SJCRH30 (cell line): ENCODE measurements at places on chromosomes 2 and 18.

DNA sequence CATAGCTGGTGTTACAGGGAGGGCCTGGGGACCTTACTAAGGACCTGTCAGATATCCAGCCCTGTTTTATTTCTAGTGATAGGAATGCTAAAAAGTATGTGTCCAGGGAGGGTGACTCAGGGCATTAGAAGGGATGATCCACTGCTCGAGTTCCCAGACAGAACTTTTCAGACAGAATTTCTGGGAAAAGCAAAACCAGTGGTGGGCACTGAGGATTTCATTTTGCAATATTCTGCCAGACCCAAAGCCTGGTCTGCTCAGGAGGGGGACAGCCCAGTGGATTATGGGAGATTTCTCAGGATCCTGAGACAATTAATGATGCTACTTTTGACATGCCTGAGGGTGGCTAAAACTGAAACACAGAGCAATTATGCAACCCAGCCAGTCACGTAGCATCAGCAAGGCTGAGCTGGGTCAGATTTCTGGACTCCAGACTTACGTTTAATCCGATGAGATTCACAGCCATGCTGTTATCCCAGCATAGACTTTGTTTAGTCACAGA lies 4.7 kb upstream of the KCNE4 start:
- no peak for DNase-seq
- no peaks in the 10 kb centered on the region for H3K4me1 ChIP-seq
- no peak overlapping the region for H3K4me3 ChIP-seq
- H3K27ac ChIP-seq: no peak overlapping the region
- H3K36me3 ChIP-seq: no peaks in the 10 kb centered on the region
- H3K27me3 ChIP-seq: no peaks in the 10 kb centered on the region

DNA sequence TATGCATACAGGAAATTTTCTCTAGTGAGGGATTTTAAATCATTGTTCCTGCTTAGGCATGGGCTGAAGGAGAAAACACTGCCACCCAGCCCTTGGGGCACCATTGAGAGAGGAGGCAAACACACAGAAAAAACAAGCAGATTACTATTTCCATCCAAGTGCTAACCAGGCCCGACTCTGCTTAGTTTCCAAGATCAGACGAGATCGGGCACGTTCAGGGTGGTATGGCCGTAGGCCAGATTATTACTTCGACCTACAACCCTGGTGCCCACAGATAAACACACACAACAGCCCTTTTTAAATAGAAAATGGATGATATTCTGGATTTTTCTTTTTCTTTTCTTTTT lies 45.4 kb upstream of the RHOB start:
- H3K4me1 ChIP-seq: peaks cover 9% of the 10 kb centered on the region
- DNase-seq: no peak
- H3K27ac ChIP-seq: no peak overlapping the region
- no peak overlapping the region for H3K4me3 ChIP-seq
- H3K27me3 ChIP-seq: no peaks in the 10 kb centered on the region

DNA sequence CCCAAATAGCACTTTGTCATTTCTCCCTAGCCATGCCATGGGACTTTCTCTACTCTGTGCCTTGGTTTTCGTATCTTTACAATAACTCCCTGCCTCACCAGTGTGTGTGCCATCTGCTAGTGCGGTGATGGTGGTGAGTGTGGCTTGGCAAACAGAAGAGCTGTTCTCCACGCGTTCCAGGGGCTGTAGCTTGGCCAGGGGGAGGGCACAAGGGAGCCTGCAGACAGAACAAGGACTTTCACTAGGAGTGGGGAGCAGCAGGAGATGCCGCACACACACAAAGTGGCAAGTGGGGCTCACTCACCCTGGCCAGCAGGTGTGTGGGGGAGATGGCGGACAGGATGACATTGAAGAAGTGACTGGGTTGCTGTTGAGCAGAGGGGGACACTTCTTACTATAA lies 196.9 kb downstream of the HAUS1 start:
- peaks cover 11% of the 10 kb centered on the region for H3K4me1 ChIP-seq
- no peaks in the 10 kb centered on the region for H3K27me3 ChIP-seq
- no peak for DNase-seq
- H3K4me3 ChIP-seq: no peak overlapping the region
- H3K36me3 ChIP-seq: no peaks in the 10 kb centered on the region

DNA sequence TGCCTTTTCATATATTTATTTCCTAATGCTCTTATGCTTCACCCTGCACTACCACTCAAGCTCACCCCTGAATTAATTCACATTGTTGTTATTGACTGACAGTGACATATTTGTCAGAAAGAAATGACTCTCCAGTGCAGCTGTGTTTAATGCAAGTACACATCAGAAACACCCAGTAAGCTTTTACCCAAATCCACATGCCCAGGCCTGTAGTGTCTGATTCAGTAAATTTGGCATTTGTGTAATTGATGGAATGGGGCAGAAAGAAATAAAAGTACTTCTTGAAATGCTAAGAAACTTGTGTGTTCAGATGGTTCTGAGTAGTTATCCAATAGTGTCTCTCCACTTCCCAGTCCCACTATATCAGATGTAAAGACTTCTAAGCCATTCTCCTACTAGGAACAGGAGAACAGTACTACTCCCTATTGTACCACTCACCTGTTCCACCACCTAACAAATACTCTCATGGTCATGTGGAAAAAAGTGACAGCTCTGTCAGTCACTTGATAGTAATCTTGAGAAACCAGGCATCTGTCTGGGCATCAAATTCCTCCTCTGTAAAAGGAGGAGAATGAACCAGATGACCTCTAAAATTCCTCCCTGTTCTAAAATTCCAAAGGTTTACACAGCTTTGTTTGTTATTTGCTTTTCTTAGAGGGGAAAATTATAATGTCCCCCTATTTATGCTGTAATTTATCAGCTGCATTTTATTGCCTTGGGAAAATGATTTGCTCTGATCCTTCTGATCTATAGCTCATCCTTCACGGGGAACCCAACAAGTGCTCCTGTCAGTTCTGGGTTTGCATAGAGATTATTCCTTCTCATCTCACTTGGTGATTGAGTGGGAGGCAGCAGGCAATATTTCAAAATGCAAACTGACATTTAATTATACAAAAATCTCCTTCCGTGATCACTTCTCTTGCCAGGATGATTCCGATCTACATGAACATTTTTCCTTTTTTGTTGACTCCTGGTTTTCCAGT lies 70.9 kb downstream of the ZNF385B start:
- H3K4me1 ChIP-seq: peaks cover 16% of the 10 kb centered on the region
- H3K27me3 ChIP-seq: no peaks in the 10 kb centered on the region
- no peaks in the 10 kb centered on the region for H3K36me3 ChIP-seq
- DNase-seq: peak; percentile 26
- peak overlapping the region; percentile 27 for H3K27ac ChIP-seq

DNA sequence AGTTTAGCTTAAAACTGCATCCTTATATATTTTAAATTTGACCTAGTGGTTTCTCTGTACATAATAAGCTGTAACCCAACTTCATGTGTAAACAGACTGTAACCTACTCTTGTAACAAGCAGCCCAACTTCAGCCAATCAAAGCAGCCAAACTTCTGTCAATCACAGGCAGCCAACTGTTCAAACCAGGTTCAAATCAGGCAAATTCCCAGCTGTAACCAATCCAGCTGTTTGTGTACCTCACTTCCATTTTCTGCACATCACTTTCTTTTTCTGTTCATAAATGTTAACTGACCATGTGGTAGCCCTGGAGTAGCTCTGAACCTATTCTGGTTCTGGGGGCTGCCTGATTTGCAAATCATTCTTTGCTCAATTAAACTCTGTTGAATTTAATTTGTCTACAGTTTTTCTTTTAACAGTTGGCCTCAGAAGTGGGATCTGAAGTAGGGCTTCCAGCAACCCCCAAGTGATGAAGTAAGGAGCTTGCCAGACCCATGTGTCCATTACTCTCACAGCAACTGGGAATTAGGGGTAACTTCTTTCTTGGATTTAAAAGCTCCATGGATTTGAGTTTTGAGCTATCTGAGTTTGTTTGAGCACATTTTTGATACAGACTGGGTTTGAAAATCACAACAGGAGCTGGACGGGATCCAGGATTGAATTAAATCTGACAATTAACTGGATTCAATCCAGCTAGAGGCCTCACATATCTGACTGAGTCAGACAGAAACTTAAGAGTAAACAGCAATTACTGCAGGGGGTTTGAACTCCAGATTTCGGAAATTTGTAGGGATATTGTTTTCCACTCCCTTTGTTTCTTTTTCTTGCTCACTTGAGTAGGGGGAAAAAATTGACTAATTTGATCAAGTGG lies 1569.7 kb upstream of the SLC39A10 start:
- no peak overlapping the region for H3K27ac ChIP-seq
- peaks cover 6% of the 10 kb centered on the region; the same call in 1 of the 2 replicates for H3K27me3 ChIP-seq
- H3K4me1 ChIP-seq: peaks cover 4% of the 10 kb centered on the region; the same call in 1 of the 2 replicates

- DNase-seq: no peak
- peaks cover 15% of the 10 kb centered on the region for H3K4me1 ChIP-seq
- H3K36me3 ChIP-seq: peaks cover 6% of the 10 kb centered on the region
- no peaks in the 10 kb centered on the region for H3K27me3 ChIP-seq
- no peak overlapping the region for H3K4me3 ChIP-seq
- H3K27ac ChIP-seq: no peak overlapping the region
These were observed 28.3 kb downstream of the PKP4 start for GRCh38 chr2:158484892-158485556.

- no peak for DNase-seq
- H3K27me3 ChIP-seq: no peaks in the 10 kb centered on the region
- H3K36me3 ChIP-seq: no peaks in the 10 kb centered on the region
These were observed 123.1 kb upstream of the ARL4C start for GRCh38 chr2:234620018-234620417.

DNA sequence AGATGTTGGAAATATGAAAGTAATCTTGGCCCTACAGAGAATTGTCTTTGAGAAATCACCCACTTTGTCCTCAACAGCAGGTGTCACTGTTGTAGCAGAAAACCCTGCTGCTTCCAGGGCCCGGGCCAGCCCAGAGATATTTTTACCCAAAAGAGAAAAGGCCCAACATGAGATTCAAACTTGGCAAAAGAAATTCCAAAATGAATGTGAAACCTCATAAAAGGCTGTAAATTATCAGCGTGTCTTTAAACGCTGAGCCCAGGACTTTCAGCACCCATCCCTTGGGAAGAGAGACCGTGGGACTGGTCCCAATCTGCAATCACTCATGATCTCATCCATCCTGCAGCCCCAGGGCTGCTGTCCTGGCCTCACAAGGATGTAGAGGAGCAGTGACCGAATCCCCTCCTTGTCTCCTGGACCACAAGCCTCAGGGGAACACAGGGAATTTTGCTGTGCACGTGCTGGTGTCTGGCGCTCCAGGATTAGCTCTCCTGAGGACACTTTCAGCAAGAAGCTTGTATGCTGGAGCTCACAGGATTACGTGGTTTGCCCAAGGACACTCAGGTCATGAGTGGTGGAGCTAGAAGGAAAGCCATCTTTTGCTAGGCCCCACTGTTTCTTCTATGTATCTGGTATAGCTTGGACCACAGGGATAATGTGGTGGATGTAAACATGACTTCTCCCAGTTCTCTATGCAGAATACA lies 202.1 kb downstream of the RNF144A start:
- H3K27ac ChIP-seq: no peak overlapping the region
- no peak for DNase-seq
- H3K27me3 ChIP-seq: no peaks in the 10 kb centered on the region
- no peaks in the 10 kb centered on the region for H3K36me3 ChIP-seq
- no peaks in the 10 kb centered on the region for H3K4me1 ChIP-seq
- H3K4me3 ChIP-seq: no peak overlapping the region

DNA sequence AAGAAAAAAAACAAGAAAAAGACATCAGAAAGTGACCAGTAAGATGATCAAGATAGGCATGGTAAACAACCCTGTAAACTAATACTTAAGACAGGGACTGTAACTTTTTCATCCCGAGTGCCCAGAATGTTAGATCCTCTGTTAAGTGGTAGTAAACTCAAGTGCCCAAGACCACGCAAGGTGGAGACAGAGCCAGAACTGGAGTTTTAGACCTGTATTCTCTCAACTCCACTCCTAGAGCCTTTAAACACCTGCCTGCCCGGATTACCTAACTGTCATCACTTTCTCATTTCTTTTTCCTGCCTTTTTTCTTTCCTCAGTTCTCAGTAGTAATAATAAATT lies 75.2 kb upstream of the CDCA7 start:
- H3K4me3 ChIP-seq: no peak overlapping the region
- H3K4me1 ChIP-seq: no peaks in the 10 kb centered on the region
- no peak for DNase-seq

DNA sequence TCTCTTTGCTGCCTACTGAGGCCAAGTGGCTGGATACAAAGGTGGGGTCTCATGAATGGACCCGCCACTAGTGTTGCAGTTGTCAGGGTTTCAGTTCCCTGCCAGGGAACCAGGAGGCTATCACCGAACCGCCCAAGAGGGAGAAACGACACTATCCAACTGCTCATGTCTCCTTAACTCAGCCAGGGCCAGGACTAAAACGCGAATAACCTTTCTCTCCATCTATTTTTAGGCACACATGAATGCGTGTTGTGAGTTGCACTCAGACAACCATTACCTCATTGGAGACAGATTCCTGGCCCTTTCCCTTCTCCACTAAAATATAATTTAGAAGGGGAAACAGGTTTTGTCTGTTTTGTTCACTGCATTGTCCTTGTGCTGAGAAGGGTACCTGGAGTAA lies 559.5 kb downstream of the SOCS6 start:
- H3K4me3 ChIP-seq: no peak overlapping the region
- no peaks in the 10 kb centered on the region for H3K27me3 ChIP-seq
- H3K4me1 ChIP-seq: no peaks in the 10 kb centered on the region
- no peak for DNase-seq
- H3K36me3 ChIP-seq: no peaks in the 10 kb centered on the region

DNA sequence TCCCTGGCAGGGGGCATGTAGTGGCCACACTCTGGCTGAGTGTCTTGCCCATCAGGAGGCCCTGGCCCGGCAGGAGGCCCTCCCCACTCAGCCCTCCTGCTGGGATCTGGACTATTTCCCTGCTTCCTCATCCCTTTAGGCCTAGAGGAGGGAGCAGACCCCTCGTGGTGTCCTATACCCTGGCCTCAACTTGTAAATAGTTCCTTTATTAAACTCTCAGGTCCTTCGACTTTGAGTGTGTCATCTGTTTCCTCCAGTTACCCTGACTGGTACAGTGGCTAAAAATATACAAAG lies 166.7 kb upstream of the GLI2 start:
- no peak overlapping the region for H3K27ac ChIP-seq
- peaks cover 23% of the 10 kb centered on the region for H3K27me3 ChIP-seq
- H3K4me3 ChIP-seq: no peak overlapping the region
- H3K36me3 ChIP-seq: no peaks in the 10 kb centered on the region
- peak; percentile 26 for DNase-seq
